GM12892 (cell line): ENCODE measurements at places on chromosomes 6 and 20.

DNA sequence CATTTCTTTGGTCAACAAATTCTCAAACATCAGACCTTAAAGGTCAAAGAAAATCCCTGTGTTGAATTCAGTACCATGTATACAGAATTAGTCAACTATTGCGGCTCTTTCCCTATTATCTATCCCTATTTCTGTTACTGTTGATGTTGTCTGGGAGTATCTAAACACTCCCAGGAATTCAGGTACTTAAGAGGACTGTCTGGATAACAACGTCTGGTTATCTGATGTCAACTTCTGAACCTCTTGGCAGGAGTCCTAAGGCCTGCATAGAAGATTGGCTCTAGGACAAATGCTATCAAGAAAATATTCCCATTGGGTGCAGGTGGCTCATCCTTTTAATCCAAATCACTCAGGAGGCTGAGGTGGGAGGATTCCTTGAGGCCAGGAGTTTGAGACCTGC is 255.6 kb downstream of the KHDC1L start:
- no peak for DNase-seq

DNA sequence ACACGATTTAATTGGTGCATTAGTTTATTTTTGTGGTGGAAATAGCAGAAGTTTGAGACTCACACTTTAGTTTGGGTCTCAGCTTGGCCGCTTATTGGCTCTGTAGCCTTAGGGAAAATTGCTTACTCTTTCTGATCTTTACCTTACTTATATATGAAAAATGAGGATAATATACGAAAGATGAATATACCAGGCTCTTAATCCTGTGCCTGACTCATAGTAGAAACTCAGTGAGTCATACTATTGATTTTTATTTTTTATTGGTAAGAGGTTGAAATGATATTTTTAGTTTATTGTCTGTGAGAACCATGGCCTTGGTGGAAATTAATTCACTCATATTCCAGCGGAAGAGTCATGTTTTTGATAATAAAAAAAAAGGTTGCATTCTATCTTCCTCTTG is 11.2 kb downstream of the DOK5 start:
- DNase-seq = no peak

- no peak for DNase-seq
Observed at GRCh38 chr6:152482289-152482688, 154.9 kb downstream of the SYNE1 start.

GRCh38 chr20:43969501-43970182 is 55.0 kb downstream of the TOX2 start:
- no peak for DNase-seq

- DNase-seq = peak; percentile 13
Observed at GRCh38 chr6:104525677-104526322, 333.9 kb downstream of the HACE1 start.
